ENCODE measurements at places on chromosomes 3 and 15. TPM values are rescaled to one million over a fixed set of nuclear protein-coding genes. Genes with fewer than 3 reads are reported as not detected.

Gene FSIP1
- 1.00 TPM for total RNA-seq

Gene LSMEM2
- total RNA-seq: 0.37 TPM

Gene PIERCE2
- total RNA-seq: 1.8 TPM

Gene C15orf61
- total RNA-seq: 5.2 TPM

Gene GHSR
- total RNA-seq: not detected

Gene SENP7
- 17.0 TPM for total RNA-seq

Gene GPR15
- not detected for total RNA-seq

Gene MFGE8
- 829 TPM for total RNA-seq

Gene KPNA4
- total RNA-seq: 91.6 TPM

Gene GPR156
- total RNA-seq: 3.1 TPM

Gene CHRNA7
- total RNA-seq: 3.0 TPM

Gene GALNT15
- 62.2 TPM for total RNA-seq

Gene RARB
- 8.9 TPM for total RNA-seq

Gene GPR62
- total RNA-seq: not detected

Gene NR2E3
- total RNA-seq: not detected

Gene MASP1
- total RNA-seq: 21.1 TPM

Gene SCAANT1
- not detected for total RNA-seq

Gene CYP1A1
- not detected for total RNA-seq

Gene AHSG
- not detected for total RNA-seq

Gene GABRR3
- total RNA-seq: not detected

Gene OR4M2
- total RNA-seq: not detected

Gene CLDN16
- total RNA-seq: not detected

Gene ROBO2
- 1.4 TPM for total RNA-seq

Gene P2RY14
- 5.3 TPM for total RNA-seq

Gene CCR1
- total RNA-seq: 23.7 TPM

Gene DYNLT2B
- 2.8 TPM for total RNA-seq

Gene LOXL1
- total RNA-seq: 110 TPM

Gene MUSTN1
- total RNA-seq: 78.5 TPM

Gene RNU5B-1
- 102 TPM for total RNA-seq

Gene DNAH12
- total RNA-seq: 0.19 TPM

Gene LIPH
- total RNA-seq: 0.19 TPM

Gene CCR8
- not detected for total RNA-seq

Gene LARP6
- 44.7 TPM for total RNA-seq

Gene ARHGAP31
- total RNA-seq: 26.9 TPM

Gene ROPN1B
- not detected for total RNA-seq

Gene SHF
- 8.0 TPM for total RNA-seq

Gene A4GNT
- total RNA-seq: not detected
